D341Med (cell line): ENCODE measurements at places on chromosomes 1 and 21.

- no peak for DNase-seq
These were observed 14.3 kb downstream of the BTG3 start for GRCh38 chr21:17598437-17598836.

- DNase-seq: no peak
These were observed 56.9 kb upstream of the NRIP1 start for GRCh38 chr21:15121655-15122120.

DNA sequence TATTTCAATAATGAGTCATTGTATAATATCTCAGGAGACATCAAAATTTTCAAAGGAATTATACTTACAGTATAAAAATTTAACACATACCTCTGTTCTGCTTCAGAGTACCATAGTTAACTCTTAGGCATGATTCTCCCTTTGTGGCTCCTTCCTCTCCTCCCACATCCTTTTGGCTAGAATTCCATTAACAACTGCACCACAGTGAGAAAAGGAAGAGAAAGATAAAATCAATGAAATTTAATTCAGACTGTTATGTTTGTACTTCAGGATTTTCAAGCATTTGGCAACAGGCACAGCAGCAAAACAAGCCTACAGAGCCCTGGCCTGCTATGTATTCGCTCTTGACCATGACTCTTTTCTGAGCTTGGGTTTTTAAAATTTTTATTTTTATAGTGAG lies 57.2 kb upstream of the SGIP1 start:
- no peak for DNase-seq

DNA sequence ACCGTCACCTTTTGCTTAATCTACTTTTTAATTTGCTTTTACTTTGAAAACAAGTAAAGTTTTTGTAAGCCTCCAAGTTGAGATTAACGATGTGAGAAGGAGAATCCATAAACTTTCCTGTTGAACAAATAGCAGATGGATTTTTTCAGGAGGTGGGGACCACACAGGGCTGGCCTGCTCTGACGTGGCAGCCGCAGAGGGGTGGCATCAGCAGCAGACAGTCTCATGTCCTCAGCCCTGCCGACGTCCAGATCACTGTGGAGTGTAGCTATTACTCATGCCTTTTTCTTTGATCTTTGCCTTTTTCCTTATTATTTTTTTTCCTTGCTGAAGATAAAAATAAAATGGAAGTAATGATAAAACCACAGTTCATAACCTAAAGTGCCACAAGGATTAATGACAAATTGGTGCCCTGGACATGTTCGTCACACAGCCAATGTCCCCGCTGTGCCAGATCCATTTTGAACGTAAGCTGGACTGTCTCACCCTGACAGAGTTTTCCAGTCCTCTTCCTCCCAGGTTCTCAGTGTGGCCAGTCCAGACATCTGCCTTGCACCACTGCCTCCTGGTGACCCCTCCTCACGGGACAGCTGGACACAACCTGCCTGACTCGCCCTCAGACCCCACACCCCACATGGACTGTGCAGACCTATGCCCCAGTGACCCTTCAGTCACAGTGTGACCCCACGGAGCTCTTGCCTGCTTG lies 15.4 kb upstream of the ZBTB21 start:
- peak; percentile 9 for DNase-seq

DNA sequence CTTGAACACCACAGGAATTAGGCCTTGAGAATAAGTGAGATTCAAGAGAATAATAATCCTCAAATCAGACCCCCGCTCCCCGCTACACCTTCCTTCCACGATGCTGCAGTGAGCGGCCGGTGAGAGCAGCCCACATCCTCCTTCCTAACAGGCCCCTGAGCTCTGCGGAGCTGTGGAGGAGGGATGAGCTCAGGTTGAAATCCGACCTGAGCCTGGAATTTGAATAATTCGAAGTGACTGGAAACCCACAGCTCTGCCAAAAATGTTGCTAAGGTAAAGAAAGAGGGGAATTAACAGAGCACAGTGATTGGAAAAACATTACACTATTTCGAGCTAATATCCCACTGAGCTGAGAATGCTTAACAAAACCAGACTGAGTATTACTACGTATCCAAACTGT lies 90.0 kb downstream of the URB2 start:
- no peak for DNase-seq

DNA sequence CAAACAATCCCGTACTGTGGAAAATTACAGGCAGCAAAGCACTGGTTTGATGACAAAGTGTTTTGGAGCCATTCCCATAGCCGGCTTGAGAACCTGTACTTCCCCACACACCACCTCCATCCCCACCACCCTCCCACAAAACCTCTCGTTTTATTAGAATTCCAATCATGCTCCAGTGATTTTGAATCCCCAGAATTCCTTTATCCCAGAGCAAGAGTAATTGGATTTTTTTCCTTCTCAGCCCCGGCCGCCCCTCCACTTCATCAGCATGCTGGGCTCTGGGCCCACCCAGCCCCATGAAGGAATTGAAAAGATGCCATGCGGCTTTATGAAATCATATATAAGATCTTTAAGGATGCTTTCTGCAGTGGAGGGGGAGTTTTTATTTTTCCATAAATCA lies 136.6 kb downstream of the OMA1 start:
- no peak for DNase-seq

DNA sequence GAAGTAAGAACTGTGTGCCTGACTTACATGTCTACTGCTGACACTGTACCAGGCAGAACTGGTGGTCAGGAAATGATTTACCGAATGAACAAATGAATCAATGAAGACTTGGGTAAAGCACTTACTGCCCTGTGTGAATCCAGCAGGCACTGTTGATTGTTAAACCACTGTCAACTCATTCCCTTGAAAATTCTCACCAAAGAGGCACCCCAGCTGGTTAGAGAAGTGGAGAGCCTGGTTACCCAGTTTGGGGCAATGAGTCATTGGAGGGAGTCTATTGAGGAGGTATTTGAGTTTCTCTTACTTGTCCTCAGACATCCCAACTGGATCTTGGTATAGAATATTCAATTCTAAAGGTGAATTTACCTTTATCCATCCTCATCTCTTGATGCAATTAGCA lies 34.2 kb downstream of the JUN start:
- no peak for DNase-seq

DNA sequence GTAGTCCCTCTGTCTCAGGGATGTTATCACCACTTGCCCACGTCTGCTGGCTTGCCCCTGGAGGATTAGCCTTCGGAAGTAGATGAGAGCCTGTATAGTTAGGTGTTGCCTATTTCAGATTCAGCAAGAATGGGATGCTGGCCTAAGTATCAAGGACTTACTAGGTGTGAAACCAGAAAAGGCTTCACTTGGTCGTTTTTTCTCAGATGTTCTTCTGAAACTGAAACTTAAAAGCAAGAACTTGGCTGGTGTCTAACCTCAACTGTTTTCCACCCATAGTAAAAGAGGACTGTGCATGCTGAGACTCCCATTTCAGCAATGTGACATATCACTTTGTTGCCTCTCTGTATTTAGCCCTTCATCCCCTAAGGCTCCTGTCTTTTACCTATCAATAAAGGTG lies 67.0 kb upstream of the LRRC53 start:
- no peak for DNase-seq

DNA sequence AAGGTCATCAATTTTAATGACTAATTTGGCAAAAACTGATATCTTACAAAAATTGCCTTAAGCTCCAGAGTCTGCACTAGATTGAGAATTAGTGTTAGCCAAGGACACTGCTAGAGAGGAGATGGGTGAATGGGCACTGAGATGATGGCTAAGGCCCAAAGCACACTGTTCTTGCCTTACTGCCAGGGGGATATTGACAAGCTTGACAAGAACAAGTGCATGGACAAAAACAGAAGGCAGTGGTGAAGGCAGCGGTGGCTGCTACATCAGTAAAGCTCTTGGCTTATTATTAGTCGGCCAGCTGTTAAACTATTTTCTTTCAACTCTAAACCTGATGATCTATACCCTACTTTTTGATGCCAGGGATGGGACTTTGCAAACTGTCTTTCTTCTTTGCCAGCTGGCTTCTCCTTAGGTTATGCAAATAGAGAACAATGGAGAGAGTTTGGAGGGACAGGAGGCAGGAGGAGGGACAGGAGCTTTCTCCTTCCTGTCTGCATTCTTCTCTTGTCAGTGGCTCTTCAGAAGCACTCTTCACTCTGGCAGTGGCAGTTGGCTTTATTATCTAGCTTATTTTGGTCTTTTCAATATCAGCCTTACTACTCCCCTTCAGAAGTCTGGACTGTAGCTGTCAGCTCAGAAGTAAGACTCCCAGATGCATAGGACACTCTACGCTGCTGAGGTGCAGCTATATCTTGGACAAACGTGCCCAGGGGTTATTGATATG lies 853.5 kb upstream of the TMPRSS15 start:
- no peak for DNase-seq

- no peak for DNase-seq
These were observed 174.2 kb downstream of the RRAGC start for GRCh38 chr1:38685388-38685787.

DNA sequence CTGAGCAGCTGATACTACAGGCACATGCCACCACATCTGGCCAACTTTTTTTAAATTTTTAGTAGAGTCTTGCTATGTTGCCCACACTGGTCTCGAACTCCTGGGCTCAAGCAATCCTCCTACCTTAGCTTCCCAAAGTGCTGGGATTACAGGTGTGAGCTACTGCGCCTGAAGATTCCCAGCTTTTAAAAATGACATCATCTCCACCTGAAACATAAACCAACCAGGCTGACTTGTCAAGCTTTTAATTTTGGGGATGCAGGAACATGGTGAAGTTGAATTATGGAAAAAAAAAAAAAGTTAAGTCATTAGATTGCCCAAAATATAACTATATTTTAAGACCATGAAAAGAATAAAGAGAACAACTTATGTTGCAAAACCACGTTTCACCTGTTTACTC lies 186.3 kb upstream of the DMRTA2 start:
- no peak for DNase-seq

DNA sequence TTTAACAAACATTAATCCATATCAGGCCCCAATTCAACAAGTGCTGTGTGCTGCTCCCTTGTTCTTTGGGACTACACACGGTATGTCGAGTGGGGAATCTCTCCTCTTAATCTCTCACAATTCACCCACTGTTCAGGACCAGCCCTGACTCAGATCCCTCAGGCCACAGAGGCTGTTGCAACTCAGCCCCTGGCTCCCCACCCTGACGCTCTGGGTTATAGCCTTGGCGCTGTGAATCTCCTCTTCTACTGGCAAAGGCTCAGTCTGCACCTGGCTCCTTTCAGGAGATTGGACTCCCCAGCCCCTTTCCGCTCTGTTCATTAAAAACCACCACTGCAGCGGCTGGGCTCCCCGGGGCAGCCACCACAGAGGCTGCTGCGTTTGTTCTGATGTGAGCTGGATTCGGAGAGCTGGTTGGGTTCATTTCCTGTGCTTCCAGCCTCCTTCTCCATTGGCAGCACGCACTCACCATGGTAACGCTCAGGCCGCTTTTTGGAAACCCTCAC lies 13.0 kb downstream of the CAPN8 start:
- DNase-seq: no peak

DNA sequence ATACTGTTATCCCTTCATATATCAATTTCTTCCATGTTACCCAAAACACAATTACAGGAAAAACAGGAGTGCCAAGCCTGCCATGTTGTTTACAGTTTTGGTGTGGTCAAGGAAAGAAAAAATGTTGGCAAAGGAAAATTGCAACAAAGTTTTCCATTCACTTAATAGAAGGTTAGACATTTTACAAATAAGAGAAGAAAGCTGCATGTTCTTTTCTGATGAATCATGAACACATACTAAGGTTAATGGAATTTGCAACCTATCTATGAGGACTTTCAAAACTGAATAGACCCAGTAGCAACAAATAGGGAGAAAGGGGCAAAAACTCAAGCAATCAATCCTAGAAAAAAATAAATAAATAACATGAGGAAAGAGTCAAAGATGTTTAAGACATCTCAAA lies 556.7 kb downstream of the DPYD start:
- DNase-seq: no peak

GRCh38 chr1:44050261-44050660 lies 19.0 kb upstream of the SLC6A9 start:
- no peak for DNase-seq
